ENCODE measurements at places on chromosomes 5 and 9. TPM values are rescaled to one million over a fixed set of nuclear protein-coding genes. Genes with fewer than 3 reads are reported as not detected.

Gene PCDHA10
- total RNA-seq, result 0.03 TPM

Gene PCDHB2
- 0.52 TPM for total RNA-seq

Gene SCGB3A2
- not detected for total RNA-seq

Gene PCDHA3
- not detected for total RNA-seq

Gene AQP3
- total RNA-seq, result 2.6 TPM

Gene WDR38
- total RNA-seq, result not detected

Gene IL3
- not detected for total RNA-seq

Gene SMIM33
- total RNA-seq, result not detected

Gene ACSL6
- total RNA-seq, result 0.05 TPM

Gene PCDHB10
- total RNA-seq, result 0.72 TPM

Gene GFRA3
- total RNA-seq, result 0.05 TPM

Gene STPG3
- not detected for total RNA-seq

Gene SPINK13
- 2.8 TPM for total RNA-seq

Gene FAM221B
- total RNA-seq, result not detected

Gene CFAP77
- not detected for total RNA-seq

Gene GPSM1
- total RNA-seq, result 17.3 TPM

Gene SIT1
- total RNA-seq, result not detected

Gene VCAN
- 0.12 TPM for total RNA-seq

Gene PLGRKT
- 53.0 TPM for total RNA-seq

Gene FBP2
- not detected for total RNA-seq

Gene TRIM36
- total RNA-seq, result 2.5 TPM

Gene CSF1R
- not detected for total RNA-seq

Gene SH2D3C
- total RNA-seq, result 0.12 TPM

Gene STK32A
- total RNA-seq, result 0.32 TPM

Gene ZNF879
- total RNA-seq, result 1.4 TPM

Gene BTNL3
- not detected for total RNA-seq

Gene SPATA31C1
- total RNA-seq, result not detected

Gene TSTD2
- 25.0 TPM for total RNA-seq

Gene GARIN3
- not detected for total RNA-seq

Gene SLC36A2
- not detected for total RNA-seq

Gene GDNF
- not detected for total RNA-seq

Gene CD72
- total RNA-seq, result not detected

All from NCI-H460 (cell line).